ENCODE measurements at places on chromosomes 3 and 15.

GRCh38 chr3:27681249-27681748 lies 40.8 kb downstream of the EOMES start:
- peak; percentile 13 for DNase-seq

DNA sequence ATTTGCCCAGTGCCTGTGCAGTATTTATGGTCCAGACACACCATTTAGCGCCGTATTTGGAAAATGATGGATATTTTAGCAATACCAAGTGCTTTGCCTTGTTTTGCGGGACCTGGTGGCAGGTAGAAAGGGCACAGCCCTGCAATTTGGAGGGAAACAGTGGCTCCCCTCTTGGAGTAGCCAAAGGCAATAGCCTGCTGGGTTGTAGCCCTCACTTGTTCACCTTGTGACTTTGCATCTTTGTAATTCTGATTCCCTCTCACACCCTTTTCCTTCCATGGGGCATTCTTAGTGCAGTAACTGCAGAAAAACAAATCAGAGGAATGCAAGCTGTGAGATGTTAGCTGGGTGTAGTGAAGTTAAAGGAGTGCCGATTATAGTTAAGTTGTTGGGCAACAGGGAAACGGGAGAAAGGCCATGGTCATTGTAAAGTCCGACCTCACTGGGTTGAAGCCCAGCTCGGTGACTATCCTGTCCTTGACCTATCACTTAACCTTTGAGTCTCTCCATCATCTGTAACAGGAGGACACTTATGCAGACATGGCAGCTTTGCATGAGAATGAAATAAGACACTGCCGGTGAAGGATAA lies 131.0 kb upstream of the KLHL25 start:
- no peak for DNase-seq

GRCh38 chr3:195043607-195044339 lies 227.2 kb downstream of the XXYLT1 start:
- no peak for DNase-seq

- DNase-seq = no peak
These were observed 219.9 kb downstream of the NLGN1 start for GRCh38 chr3:173617490-173617889.

GRCh38 chr15:85711580-85712192 lies 83.0 kb downstream of the KLHL25 start:
- no peak for DNase-seq

GRCh38 chr3:155889952-155890351 lies 19.5 kb downstream of the GMPS start:
- DNase-seq = no peak
